Lung (tissue), 17 donors: ENCODE measurements at places on chromosomes 2 and 18.

- DNase-seq: no peak
Measured at GRCh38 chr2:162343492-162343823, 474 bp upstream of the GCA start.

GRCh38 chr2:179900655-179901054 is 39.2 kb upstream of the ZNF385B start:
- DNase-seq: no peak

DNA sequence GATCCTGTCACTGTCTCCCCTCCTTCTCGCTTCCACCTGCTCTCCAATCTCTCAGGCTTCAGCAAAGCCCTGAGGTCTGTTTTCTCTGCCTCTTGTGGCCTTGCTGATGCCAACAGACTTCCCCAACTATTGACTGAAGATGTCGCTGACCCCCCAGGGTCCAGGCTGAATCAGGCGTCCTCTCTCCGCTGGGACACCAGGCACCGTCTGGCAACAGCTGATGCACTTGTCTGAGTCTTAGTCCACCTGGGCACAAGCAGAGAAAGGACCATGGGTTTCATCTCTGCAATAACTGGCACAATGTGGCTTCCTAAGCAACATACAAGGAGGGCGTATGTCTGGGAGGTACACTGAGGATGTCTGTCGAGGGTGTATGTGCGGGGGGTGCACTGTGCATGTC is 248.7 kb upstream of the MYT1L start:
- no peak for DNase-seq

- no peak for DNase-seq
Measured at GRCh38 chr2:190785334-190785733, 95.3 kb upstream of the GLS start.

DNA sequence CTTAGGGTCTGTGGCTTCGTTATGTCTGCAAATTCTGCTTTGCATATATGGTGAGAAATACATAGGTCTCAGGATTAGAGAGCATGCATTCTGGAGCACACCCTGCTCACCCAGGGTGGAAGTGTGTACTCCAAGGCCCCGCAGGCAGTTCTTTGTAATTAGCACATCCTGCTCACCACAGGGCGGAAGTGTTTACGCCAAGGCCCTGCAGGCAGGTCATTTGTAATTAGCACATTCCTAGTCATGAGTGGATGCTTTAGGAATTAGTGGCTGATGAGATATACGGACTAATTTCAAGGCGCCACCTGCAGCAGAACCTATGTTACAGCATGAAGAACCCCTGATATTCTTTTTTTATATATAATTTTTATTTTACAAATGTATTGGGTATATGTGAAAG is 4.2 kb downstream of the ALLC start:
- DNase-seq: no peak

- DNase-seq: peak; percentile 39
Measured at GRCh38 chr2:42256505-42256904, 87.4 kb downstream of the EML4 start.

DNA sequence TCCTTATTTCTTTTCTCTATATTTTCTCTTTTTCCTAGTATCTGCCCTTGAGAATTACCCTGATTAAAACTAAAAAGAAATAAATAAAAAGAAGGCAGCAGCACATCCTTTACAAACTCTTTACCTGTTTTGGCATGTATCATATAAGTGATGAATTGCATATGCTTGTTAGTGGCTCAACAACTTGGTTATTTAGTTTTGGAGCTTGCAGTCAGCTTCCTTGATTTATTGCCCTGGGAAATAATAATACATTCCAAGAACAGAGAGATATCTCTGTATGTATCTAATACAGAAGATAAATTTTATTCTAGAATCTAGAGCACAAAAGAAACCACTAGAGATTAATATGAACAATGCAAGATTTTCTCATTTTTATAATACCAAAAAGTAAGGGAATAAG is 139.8 kb upstream of the ZC3H15 start:
- DNase-seq: no peak

GRCh38 chr2:188309364-188309763 is 17.7 kb downstream of the GULP1 start:
- DNase-seq: no peak

- DNase-seq: peak; percentile 23
Measured at GRCh38 chr2:50347358-50348044, 684.4 kb downstream of the NRXN1 start.

GRCh38 chr18:6120820-6121279 is 225.5 kb upstream of the TMEM200C start:
- peak; percentile 29 for DNase-seq

- no peak for DNase-seq
Measured at GRCh38 chr2:15426606-15427005, 134.5 kb downstream of the NBAS start.

DNA sequence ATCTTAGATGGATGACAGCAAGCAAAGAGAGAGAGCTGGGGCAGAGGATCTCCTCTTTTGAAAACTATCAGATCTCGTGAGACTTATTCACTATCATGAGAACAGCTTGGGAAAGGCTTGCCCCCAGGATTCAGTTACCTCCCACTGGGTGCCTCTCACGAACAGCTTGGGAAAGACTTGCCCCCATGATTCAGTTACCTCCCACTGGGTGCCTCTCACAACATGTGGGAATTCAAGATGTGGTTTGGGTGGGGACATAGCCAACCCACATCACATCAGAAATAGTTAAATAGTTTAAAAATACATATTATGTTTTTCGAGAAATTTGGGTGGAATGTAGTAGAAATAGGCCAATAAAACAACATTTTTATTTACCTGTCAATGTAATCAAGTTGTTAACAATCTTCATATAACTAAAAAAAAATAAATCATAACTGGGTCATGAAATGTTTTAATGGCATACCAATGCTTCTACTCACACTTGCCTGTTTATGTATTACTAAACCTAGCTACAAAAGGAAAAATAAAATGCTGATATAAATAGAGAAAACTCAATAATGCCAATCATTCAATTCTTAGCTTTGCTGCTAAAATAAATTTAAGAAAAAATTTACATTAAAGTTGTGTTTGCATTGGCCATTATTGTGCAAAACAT is 608.9 kb downstream of the SUCLG1 start:
- DNase-seq: no peak

DNA sequence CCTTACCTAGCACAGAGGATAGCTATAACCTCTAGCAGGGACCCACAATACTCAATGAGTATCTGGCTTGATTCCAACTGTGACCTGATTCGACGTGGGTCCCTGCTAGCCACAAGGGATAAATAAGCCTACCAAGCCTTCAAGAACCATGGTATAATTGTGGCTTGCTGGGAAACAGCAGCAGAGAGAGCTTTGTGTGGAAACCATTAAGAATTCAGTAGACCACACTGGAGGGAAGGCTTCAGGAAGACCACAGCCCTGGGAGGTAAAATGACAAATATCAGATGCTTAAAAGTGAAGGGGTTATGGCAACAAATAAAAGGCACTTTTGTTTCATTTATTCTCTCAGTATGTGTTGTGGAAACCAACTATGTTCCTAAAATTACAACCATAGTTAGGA is 82.6 kb upstream of the WIPF1 start:
- DNase-seq: no peak

DNA sequence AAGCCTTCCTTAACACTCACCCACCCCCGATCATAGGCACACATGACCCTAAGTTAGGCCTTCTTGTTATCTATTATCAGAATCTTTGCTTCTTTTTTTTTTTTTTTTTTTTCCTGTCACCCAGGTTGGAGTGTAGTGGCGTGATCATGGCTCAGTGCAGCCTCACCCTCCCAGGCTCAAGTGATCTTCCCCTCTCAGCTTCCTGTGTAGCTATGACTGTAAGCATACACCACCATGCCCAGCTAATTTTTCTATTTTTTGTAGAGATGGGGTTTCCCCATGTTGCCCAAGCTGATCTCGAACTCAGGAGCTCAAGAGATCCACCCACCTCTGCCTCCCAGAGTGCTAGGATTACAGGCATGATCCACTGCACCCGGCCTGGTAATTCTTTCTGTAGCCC is 328.7 kb downstream of the NR4A2 start:
- DNase-seq: no peak

- DNase-seq: no peak
Measured at GRCh38 chr18:65049586-65049985, 701.2 kb upstream of the CDH7 start.

DNA sequence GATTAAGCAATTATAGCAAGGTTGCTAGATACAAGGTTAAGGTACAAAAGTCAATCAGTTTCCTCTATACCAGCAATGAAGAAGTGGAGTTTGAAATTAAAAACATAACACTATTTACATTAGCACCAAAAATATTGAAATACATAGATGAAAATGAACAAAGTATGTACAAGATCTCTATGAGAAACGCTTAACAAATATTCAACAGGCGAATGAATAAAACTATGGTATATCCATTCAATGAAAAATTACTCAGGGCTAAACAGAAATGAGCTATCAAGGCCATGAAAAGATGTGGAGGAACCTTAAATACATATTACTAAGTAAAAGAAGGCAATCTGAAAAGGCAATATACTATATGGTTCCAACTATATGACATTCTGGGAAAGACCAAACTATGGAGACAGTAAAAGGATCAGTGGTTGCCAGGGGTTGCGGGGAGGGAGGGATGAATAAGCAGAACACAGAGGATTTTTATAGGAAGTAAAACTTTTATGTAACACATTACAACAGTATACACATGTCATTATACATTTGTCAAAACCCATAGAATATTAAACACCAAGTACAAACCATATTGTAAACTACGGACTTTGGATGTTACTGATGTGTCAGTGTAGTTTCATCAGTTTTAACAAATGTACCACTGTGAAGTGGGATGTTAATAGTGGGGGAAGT is 62.1 kb downstream of the RMDN2 start:
- DNase-seq: no peak

DNA sequence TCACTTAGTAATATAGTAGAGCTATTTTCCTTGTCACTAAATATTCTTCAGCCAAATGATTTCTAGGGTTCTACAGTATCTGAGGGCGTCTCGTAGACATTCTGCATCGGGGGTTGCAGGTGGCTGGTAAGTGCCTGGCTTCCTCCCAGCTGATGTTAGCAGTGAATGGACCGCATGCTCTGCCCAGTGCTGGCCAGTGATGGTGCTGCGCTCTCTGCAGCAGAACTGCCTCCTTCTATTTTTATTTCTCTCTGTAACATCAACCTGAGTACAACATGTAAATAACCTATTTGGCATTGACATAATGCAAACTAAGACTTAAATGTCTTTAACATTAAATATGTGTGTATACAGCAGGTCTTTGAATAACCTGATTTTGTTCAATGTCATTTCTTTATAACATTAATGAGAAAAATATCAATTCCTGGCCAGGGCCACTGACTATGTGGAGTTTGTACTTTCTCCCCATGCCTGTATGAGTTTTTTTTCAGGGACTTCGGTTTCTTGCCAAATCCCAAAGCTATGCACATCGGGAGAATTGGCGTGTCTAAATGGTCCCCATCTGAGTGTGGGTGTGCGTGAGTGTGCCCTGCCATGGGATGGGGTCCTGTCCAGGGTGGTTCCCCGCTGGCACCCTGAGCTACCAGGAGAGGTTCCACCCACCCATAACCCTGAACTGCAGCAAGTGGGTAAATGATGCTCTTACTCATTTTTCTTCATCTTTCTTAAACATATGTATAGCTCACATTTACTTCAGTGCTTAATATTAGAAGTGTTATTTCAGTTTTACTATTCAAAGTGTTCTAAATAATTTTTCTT is 278.2 kb upstream of the EPAS1 start:
- no peak for DNase-seq

GRCh38 chr2:190942697-190943096 is 62.1 kb downstream of the GLS start:
- DNase-seq: no peak

DNA sequence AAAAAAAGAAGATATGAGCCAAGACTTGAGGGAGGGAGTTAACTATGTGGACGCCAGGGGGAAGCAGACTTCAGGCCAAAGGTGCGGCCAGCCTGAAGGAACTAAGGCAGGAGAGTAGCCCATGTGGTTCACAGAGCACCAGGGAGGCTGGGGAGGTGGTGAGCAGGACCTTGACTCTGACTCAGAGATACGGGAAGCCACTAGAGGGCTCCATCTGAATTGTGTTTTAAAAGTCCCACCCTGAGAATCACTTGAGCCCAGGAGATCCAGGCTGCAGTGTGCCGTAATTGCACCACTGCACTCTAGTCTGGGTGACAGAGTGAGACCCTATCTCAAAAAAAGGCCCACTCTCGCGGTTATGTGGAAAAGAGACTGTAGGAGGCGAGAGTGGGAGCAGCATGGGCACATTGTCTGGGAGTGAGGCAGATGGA is 12.3 kb downstream of the CEP192 start:
- peak; percentile 22 for DNase-seq

DNA sequence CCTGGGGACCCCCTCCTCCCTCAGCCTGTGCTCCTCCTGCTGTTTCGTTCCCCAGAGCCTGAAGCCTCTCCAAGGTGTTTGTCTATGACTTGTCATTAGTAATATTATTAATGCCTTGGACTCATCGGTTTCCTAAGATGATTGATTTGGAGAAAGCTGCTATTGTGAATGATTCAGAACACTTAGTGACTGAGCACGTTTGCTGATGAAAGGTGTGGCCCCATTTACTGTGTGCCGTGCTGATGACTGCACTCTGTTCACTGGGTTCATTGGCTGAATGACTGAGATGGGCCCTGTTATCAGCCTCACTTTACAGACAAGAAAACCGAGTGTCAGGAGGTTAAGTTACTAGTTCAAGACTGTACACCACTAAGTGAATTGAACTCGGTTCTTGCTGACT is 111.4 kb downstream of the SPP2 start:
- no peak for DNase-seq

GRCh38 chr2:118689456-118689855 is 158.0 kb downstream of the EN1 start:
- no peak for DNase-seq

- DNase-seq: peak; percentile 14
Measured at GRCh38 chr2:1748176-1748740, 3.9 kb upstream of the PXDN start.

DNA sequence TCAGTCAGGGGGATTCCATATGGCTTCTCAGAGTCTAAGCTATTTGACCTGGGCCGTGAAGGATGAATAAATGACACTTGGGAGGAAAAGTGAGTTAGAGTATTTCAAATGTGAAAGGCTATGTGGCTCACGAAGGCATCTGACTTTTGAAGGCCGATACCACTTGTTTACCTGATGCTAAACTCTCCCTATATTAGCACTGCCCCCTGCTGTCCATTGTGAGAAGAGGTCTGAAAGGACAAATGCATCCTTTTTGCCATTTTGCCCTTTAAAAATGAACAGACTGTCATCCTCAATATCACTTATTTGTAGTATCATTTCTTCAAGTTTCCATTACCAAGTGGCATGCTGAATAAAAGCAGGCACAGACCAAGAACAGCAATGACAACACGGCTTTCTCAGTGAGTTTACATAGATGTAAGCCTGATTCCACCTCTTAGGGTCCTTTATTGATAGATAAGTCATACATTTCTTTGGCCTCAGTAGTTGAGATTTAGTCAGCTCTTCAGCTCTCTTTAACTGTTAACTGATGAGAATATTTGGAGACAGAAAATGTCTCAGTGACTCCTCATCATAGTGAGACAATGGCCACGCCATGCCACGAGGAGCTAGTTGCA is 40.1 kb downstream of the DOCK10 start:
- DNase-seq: peak; percentile 87

DNA sequence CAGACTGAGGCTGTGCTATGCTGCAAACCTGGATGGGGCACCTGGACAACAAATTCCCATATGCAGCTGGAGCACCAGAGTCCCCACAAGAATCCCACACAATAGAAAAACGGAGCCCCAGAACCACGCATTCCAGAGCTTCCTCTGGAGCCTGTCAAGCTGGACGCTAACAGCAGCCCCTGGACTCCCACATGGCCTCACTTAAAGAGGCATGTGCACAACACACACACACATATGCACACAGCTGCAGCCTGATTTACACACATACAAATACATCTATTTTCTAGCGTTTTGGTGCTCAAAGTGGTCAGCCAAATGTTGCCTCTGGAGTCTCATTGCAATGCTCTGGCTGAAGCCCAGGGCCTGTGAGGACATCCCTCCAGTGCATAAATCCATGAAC is 632.7 kb upstream of the ID2 start:
- no peak for DNase-seq
